SIG-M5 (cell line): ENCODE measurements at places on chromosomes 1 and 21.
A peak's percentile ranks its signal among the peaks of the same experiment; 100 is the strongest.

GRCh38 chr21:27548486-27548885 is 581.6 kb upstream of the ADAMTS5 start:
- DNase-seq, result no peak

DNA sequence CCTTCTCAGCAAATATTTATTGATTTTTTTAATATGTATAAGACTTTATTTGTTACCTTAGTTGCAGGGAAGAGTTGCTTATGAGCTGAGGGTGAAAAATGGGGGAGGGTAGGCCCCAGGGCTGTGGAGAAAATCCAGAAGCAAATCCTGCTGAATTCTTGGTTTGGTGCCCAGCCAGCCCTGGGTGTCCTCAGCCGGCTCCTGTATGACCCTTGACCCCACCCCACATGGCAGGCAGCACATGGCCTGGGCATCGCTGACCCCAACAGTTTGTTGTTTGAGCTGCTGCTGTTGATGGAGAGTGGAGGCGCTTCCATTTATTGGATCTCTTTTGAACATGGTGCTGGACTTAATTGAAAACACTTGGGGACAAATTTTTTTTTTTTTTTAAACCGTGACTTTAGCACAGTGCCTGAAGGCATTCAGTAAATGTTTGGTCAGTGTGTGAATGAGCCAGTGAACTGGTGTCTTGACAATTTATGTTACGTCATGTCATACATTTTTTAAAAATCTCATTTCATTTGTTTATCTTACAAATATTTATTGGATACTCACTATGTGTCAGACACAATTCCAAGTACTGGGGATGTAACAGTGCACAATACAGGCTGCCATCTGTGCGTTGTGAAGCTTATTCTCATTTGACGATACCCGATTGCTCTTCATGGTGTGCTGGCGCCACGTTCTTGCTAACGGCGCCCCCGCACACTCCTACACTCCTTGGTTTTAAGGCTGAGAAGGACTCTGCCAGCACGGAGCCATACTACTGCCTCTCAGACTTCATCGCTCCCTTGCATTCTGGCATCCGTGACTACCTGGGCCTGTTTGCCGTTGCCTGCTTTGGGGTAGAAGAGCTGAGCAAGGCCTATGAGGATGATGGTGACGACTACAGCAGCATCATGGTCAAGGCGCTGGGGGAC is 98.8 kb downstream of the MTR start:
- no peak for DNase-seq

DNA sequence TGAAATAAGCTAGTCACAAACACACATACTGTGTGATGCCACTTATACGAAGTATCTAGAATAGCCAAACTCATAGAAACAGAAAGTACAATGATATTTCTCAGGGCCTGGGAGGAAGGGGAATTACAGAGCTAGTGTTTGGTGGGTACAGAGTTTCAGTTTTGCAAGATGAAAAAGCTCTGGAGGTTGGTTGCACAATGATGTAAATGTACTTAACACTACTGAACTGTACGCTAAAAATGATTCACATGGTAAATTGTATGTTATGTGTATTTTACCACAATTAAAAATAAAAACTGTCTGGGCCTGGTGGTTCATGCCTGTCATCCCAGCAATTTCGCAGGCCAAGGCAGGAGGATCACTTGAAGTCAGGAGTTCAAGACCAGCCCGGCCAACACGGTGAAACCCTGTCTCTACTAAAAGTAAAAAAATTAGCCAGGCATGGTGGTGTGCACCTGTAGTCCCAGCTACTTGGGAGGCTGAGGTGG is 15.3 kb upstream of the FHAD1 start:
- DNase-seq, result peak; percentile 49

DNA sequence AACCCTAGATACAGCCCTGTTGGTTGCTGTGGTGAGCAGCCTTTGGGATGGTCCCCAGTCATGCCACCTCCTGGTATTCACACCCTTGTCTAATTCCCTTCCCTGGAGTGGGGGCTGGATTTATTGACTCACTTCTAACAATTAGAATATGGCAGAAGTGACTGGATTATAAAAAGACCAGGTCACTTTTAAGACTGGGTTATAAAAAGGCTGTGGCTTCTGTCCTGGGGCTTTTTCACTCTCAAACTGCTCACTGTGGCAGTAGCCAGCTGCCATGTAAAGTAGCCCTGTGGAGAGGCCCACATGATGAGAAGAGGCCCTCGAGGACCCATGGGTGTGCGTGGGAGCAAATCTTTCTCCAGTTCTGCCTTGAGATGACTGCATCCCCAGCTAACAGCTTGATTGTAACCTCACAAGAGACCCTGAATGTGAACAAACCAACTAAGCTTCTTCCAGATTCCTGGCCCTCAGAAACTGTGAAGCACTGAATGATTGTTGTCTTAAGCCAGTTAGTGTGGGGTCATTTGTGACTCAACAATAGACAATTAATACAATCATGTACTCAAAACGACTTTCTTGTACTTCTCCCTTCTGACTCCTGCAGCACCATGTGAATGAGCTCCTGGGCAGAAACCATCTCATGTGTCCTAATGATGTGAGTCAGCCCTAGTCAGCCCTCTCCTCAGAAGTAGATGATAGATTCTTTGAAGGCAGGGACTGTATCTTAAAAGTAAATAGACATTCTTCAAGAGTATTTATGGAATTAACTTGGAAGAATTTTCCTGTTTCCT is 234.9 kb downstream of the TNR start:
- no peak for DNase-seq

GRCh38 chr21:38261851-38262250 is 5.1 kb downstream of the KCNJ15 start:
- DNase-seq, result no peak
